ENCODE measurements at places on chromosomes 2 and 18.

DNA sequence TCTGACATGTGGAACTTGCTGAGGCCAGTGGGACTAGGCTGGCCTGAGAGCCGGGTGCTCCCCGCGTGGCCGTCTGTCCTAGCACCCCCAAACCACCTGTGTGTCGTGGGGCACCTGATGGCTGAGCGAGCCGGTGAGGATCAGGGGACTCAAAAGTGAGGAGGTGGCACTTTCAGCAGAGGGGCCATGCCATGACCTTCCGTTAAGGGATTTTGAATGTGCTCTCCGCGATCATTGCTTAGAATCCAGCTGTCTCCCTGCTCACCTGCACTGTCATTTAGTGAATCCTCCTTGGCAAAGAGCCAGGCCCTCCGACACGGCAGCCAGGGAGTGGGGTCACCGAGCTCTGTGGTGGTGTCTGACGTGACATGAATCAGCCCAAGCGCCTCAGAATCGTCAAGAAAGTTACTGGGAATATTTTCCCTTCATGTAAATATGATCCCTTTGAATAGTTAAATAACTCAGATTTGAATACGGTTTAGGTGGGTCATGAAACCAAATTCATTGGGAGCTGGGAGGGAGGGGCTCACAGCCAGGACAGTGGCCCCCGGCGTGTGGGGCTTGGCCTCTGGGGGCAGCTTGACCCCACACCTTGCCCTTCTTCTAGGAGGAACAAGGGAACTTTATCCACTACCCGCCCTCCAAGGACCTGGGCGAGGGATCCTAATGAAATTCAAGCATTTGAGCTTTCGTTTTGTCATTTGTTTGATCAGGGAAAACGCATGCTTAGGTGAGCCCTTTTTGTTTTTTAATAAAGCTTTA, 9.5 kb downstream of the NFATC1 start:
- DNase-seq: no peak

DNA sequence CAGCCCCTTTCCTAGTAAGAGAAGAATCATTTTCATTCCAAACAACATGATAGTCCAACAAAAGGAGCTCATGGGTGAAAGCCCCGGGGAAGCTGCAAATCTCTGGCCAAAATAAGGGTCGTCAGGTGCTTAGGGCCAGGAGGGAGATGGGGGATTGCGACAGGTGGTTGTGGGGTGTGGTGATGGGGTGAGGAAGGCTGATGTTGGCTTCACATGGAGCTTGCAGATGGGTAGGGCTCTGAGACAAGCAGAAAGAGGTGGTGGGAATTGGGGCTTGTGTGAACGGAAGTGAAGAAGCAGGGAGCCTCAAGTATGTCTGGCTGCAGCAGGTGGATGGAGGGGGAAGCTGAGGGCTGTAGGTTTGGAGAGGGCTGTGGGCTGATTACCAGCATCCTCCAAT, 126.1 kb downstream of the CLIP4 start:
- no peak for DNase-seq

- DNase-seq: no peak
Measured at GRCh38 chr2:227363756-227364155, 15.3 kb downstream of the TM4SF20 start.

- DNase-seq: no peak
Measured at GRCh38 chr2:102025016-102025501, 33.3 kb downstream of the IL1R2 start.

DNA sequence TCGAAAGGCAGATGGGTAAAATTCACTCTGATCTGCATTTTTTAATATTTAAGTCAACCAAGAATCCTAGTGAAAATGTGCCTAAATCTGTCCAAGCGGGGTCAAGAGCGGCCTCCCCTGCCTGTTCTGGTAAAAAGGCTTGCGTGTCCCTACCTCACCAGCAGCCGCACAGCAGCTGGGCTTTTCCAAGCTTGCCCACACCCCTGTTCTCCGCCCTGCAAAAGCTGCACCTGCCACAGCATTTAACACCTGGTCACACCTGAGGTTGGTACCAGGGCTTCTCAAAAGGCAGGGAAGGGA, 25.8 kb upstream of the TMEM182 start:
- no peak for DNase-seq

- DNase-seq: no peak
Measured at GRCh38 chr2:36973320-36973719, 7.0 kb upstream of the STRN start.

- DNase-seq: no peak
Measured at GRCh38 chr2:51231071-51231470, 199.1 kb upstream of the NRXN1 start.

GRCh38 chr2:233334915-233335314, 19.4 kb upstream of the DGKD start:
- DNase-seq: no peak

GRCh38 chr18:24259869-24260641, 121.2 kb downstream of the CABYR start:
- DNase-seq: no peak

GRCh38 chr2:64779117-64779690, 125.5 kb upstream of the SERTAD2 start:
- DNase-seq: no peak

- peak; percentile 94 for DNase-seq
Measured at GRCh38 chr2:25252291-25253152, 84.1 kb upstream of the POMC start.

- DNase-seq: no peak
Measured at GRCh38 chr2:112957511-112957910, 20.3 kb upstream of the IL36G start.

DNA sequence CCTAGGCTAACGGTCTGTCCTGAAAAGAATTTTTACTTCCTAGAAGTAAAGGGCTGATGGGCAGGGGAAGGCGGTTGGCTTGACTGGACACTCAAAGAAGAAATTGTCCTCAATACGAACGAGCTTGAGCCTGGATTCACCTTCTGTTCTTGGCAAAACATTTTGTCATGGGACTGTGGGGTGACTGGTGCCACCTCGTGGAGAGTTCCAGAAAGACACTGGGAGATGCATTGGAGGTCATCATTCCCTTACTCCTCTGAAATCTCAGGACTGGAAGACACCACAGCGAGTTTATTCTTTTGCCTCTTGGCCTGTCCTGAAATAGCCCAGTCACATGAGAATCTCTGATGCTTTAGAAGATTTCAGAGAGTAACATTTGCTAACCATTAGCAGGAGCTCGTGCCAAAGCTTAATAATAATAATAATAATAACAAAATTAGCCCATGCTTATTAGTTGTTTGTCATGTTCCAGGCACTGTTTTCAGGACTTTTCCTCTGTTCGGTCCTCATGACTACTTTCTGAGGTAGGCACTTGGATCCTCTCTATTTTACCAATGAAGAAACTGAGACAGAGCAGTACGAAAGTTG, 44.5 kb downstream of the TMEM182 start:
- no peak for DNase-seq

- no peak for DNase-seq
Measured at GRCh38 chr2:42917425-42917927, 125.1 kb upstream of the HAAO start.

GRCh38 chr18:11175266-11175979, 26.1 kb upstream of the PIEZO2 start:
- no peak for DNase-seq

GRCh38 chr2:96102596-96103186, 13.7 kb downstream of the ADRA2B start:
- peak; percentile 39 for DNase-seq

DNA sequence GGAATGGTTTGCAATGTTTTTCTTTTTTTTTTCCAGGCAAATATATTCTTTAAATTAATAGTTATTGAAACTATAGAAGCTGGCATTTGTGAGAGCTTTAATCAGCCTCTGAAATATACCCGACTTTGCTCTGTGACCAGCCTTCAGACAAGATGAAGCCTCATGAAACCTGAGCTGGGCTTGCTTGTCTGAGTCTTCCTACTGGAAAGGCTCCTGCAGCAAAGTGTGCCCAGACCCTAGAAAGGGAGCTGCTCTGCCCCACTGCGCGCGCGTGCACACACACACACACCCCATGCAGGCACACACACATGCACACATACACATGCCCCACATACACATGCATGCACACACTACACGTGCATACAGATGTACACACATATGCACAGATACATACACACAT, 203.3 kb upstream of the NT5C1B start:
- DNase-seq: no peak

- DNase-seq: no peak
Measured at GRCh38 chr18:4246374-4246773, 208.7 kb downstream of the DLGAP1 start.

GRCh38 chr2:2587354-2587753, 256.3 kb upstream of the MYT1L start:
- no peak for DNase-seq

DNA sequence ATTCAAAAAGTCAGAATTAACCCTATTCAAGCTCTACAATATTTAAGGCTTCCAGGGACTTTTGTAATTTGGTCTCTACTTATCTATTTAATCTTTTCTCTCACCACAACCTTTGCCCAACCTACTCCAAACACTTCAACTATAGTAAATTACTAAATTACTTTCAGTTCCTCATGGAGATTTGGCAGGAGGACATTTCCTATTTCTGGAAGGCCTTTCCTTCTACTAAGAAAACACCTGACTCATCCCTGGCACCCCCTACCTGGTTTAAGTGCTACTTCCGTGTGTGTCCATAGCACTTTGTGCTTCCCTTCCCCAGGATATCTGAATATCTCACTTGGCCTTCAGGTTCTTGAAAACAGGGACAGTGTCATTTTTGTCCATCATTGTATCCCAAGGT, 96.3 kb downstream of the UPP2 start:
- DNase-seq: no peak

GRCh38 chr2:88345842-88346241, 106.7 kb downstream of the FOXI3 start:
- DNase-seq: no peak

- no peak for DNase-seq
Measured at GRCh38 chr2:189178726-189179569, 613 bp downstream of the COL5A2 start.

- no peak for DNase-seq
Measured at GRCh38 chr2:67130531-67131256, 266.4 kb upstream of the ETAA1 start.

GRCh38 chr2:15763822-15764682, 172.4 kb downstream of the DDX1 start:
- DNase-seq: peak; percentile 25

- DNase-seq: no peak
Measured at GRCh38 chr18:57084331-57085271, 62.3 kb upstream of the BOD1L2 start.

GRCh38 chr18:13452871-13453680, 234.5 kb downstream of the LDLRAD4 start:
- DNase-seq: no peak

DNA sequence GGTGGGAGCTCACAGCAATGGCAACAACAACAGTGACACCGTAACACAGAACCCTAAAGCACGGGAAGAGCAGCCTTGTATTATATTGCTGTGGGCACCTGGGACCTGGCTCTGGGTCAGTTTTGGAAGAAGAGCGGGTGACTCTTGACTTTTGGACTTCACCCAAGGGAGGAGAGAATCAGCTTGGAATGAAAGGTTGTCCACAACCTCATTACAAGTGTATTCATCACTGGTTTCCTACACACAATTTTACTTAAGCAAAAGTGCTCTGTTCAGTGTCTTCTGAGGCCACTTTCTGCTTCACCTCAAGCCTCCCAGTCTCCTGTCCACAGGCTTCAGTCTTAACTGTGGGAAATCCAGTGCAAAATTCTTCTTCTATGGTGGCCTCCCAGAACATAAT, 263.8 kb downstream of the KCNE4 start:
- no peak for DNase-seq

- DNase-seq: no peak
Measured at GRCh38 chr2:200695191-200695590, 109.4 kb downstream of the AOX1 start.

- no peak for DNase-seq
Measured at GRCh38 chr2:31534636-31535035, 46.1 kb downstream of the SRD5A2 start.

DNA sequence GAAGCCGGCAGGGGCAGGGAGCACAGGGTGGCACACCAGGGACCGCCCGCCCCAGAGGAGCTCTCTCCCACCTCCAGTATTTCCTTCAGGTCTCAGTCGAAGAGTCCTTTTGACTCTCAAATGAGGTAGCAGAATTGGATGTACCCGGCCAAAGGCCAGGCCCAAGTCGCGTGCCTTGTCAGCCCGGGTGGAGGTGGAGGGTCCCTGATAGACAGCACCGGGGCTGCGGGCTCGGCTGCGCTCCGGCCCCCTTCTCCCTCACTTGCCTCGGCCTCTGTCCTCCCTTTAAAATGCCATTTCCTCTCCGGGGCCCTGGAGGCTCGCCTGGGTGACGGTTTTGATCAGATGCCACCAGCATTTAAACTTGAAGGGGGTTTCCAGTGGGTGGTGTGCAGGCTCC, 198.9 kb upstream of the SOX11 start:
- no peak for DNase-seq

- DNase-seq: no peak
Measured at GRCh38 chr2:126227250-126227649, 428.7 kb upstream of the GYPC start.

DNA sequence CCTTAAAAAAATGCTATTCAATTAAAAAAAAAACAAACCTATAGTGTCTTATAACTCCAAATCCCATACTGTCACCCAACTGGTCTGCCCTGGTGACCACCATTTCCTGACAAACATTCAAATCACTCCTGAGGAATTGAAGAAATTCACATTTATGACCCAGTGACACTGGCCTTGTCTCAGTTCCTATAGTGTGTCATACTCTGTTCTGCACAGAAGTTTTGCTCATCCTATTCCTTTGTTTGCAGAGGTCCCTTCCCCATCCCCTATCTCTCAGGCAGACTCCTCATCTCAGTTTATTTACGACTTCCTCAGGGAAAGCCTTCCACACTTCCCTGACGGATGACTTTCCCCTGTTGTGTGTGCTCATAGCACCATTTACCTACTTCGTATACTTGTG, 14.7 kb downstream of the ZC3H6 start:
- no peak for DNase-seq

DNA sequence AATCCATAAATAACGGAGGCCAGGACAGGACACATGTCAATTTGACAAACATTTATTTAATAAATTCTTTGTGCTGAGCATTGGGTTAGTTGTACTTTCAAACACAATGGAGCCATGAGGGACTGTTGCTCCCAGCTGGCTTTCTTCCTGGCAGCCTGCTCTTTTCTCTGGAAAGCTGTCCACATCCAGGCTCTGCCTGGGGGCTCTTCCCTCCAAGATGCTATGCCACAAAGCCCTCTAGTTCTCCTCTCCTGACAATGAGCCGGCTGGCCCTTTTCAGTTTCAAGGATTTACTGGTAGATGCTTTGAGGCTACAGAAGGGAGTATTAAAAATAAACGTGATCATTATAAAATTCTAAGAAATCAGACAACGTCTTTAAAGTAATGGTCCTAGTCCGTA, 44.1 kb upstream of the SLC14A2 start:
- no peak for DNase-seq

All from type B pancreatic cell (in vitro differentiated cells).